ENCODE measurements at places on chromosomes 1 and 21. TPM values are rescaled to one million over a fixed set of nuclear protein-coding genes. Genes with fewer than 3 reads are reported as not detected.

The POU2F1 gene
- 9.9 TPM for total RNA-seq

The LCE1B gene
- total RNA-seq: not detected

The TAS1R1 gene
- total RNA-seq: not detected

The MORC3 gene
- 19.6 TPM for total RNA-seq

The GJB3 gene
- not detected for total RNA-seq

The DOCK7 gene
- total RNA-seq: 5.2 TPM

The LEMD1 gene
- total RNA-seq: not detected

The MTARC1 gene
- 0.26 TPM for total RNA-seq

The RCSD1 gene
- 17.5 TPM for total RNA-seq

The EEIG2 gene
- 5.1 TPM for total RNA-seq

The SPRR1B gene
- total RNA-seq: not detected

The MAEL gene
- 0.18 TPM for total RNA-seq

The TMPRSS15 gene
- not detected for total RNA-seq

The HES2 gene
- not detected for total RNA-seq

The TGFB2 gene
- not detected for total RNA-seq

The ELAPOR1 gene
- total RNA-seq: 4.2 TPM

The CD84 gene
- 7.0 TPM for total RNA-seq

The NR5A2 gene
- not detected for total RNA-seq

The ZNF669 gene
- 9.9 TPM for total RNA-seq

The OSCP1 gene
- 1.8 TPM for total RNA-seq

The UBASH3A gene
- 11.3 TPM for total RNA-seq

The CCDC185 gene
- not detected for total RNA-seq

The EFNA4 gene
- 4.2 TPM for total RNA-seq

The EXOSC10 gene
- total RNA-seq: 86.6 TPM

The GSTM2 gene
- 4.0 TPM for total RNA-seq

The C1orf116 gene
- 0.08 TPM for total RNA-seq

The RGS18 gene
- total RNA-seq: not detected

The HES4 gene
- 3.0 TPM for total RNA-seq

The KRTAP11-1 gene
- total RNA-seq: not detected

The SOAT1 gene
- total RNA-seq: 56.7 TPM

All from activated T-cell treated with anti-CD3 and anti-CD28 coated beads, Interleukin-2, amount 50 U/mL, for 4 hours (primary cell).